ENCODE measurements at places on chromosomes 6 and 20. TPM values are rescaled to one million over a fixed set of nuclear protein-coding genes. Genes with fewer than 3 reads are reported as not detected.

MEP1A gene
- not detected for total RNA-seq

PRPH2 gene
- total RNA-seq: not detected

LST1 gene
- not detected for total RNA-seq

PXDC1 gene
- total RNA-seq: 21.1 TPM
